Stimulated activated CD8-positive, alpha-beta memory T cell treated with anti-CD3 and anti-CD28 coated beads, Interleukin-15, amount 100 ng/mL, for 4 hours (primary cell): ENCODE measurements at places on chromosomes 4 and X.

DNA sequence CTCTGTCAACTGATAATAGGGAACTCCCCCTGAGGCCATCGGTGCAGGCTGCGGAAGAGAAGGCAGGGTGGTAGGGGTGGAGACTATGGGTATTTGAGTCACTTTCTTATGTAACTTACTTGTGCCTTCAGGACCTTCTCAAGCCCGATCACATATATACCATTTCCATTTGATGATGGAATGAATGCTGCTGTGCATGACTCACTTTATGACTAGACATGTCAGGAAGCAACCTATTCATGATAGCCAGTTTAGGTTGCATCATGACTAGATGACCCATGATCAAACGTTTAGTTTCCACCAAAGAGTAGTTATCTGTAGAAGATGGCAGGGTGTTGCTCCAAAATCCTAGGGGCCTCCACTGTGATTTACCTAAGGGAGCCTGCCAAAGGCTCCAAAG is 435.5 kb downstream of the DTHD1 start:
- DNase-seq: no peak

GRCh38 chrX:72046447-72046846 is 85.3 kb downstream of the RTL5 start:
- no peak for DNase-seq

DNA sequence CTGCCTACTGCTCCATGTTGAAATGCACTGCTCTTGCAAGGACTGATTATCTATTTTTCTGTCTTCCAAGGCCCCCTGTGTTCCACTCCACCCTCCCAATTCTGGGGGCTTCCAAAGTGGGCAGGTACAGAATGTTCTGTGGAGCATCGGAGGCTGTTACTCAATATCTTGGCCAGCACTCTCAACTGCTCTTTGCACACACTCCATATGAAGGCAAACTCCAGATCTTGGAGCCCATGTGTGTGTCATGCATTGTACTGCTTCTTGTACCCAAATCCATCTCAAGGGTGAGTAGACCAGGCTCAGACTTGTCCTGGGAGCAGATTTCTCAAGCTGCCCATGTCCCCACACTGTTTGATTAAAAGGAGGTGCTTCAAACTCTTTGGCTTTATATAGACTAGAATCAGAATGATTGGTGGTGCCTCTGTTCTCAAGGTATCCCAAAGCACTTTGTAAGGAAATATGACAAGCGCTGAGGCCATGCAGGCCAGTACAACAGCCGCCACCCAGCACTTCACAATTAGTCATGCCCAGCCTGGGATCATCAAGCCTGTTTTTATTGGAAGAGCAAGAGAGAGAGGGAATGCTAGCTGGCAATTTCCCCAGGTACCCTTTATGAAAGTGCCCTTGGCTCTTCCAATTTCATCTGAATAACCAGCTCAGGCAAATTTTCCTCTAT is 44.3 kb downstream of the AR start:
- no peak for DNase-seq

GRCh38 chr4:140003876-140004548 is 150.0 kb downstream of the MAML3 start:
- no peak for DNase-seq

DNA sequence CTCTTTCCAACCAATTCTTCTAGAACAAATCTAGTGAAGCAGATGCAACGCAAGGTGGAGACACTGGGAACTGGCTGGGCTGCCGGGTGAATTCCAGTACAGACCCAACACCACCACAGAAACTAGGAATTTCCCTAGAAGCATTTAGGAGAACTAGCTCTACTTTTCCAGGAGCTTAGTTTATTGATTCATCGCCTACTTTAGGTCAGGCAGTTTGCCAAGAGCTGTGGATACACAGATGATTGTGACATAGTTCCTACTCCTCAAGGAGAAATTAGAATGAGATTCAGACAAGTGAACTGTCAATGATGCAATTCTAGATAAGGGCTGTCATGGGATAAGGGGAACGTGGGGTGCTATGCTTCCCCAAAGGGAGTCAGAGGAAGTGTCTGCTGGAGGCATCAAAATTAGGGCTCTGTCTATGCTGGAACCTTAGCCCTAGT is 350.0 kb downstream of the CAMK2D start:
- DNase-seq: no peak

GRCh38 chrX:8668813-8669212 is 63.1 kb downstream of the ANOS1 start:
- DNase-seq: no peak
